CD4-positive, alpha-beta T cell treated with Interleukin-6 at 100 ng/mL for 8 hours (primary cell): ENCODE measurements at places on chromosomes 11 and 22.
A peak's percentile ranks its signal among the peaks of the same experiment; 100 is the strongest.

DNA sequence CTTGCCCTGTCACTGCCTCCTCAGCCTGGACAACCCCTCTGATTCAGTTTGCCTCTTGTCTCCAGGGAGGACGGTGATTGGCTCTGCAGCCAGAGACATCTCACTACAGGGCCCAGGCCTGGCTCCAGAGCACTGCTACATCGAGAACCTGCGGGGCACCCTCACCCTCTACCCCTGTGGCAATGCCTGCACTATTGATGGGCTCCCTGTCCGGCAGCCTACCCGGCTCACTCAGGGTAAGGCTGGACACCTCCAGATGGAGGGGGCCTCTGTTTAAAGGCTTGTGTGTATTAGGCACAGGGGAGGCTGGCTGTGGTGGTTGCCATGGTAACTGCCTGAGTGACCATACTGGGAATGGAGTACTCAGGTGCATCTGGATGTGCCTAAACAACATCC is 8.6 kb downstream of the PHLDB1 start:
- no peak for DNase-seq

- DNase-seq = no peak
Measured at GRCh38 chr11:56885177-56885576, 103.5 kb upstream of the OR5AK2 start.

- DNase-seq = no peak
Measured at GRCh38 chr11:92790926-92791616, 178.4 kb upstream of the MTNR1B start.

GRCh38 chr11:130436171-130436570 is 7.8 kb upstream of the ADAMTS8 start:
- no peak for DNase-seq

GRCh38 chr11:35007277-35007676 is 90.9 kb downstream of the PDHX start:
- no peak for DNase-seq

GRCh38 chr11:120013325-120014250 is 124.3 kb downstream of the TRIM29 start:
- DNase-seq = no peak

DNA sequence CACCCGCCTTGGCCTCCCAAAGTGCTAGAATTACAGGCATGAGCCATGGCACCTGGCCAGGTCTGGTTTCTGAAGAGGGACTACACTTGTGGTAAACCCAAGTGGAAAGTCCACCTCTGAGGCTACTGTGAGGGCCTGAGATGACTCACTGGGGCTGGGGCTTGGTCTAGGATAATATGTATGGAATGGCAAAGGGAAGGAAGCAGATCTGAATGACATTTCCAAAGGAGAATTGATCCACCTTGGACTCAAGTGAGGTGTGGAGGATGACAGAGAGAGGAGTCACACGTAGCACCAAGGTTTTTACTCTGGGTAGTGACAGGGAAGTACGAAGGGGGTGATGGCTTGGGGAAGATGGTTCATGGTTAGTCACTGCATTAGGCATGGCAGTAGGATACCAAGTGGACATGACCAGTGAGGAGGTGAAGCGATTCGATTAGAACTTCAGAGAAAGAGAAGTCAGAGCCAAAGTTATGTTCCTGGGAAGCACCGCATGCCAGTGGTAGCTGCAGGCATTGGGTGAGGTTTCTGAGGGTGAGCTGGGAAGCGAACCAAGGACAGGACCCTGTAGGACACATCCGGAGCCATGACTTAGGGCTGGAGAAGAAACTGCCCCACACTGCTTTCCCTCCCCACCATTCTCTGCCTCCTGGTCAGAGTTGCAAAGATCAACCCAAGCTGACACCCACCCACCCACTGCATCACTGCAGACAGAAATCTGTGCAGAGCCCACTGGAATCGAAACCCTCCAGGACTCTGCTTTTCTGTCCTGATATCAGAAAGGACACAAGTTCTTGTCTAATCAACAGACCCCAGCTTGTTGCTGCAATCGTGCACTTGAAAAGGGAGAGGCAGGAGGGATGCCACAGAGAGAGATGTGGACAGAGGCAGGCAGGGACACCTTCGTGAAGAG is 13.0 kb upstream of the BCL9L start:
- DNase-seq = no peak

GRCh38 chr22:38097557-38098409 is 12.7 kb downstream of the BAIAP2L2 start:
- DNase-seq = no peak

DNA sequence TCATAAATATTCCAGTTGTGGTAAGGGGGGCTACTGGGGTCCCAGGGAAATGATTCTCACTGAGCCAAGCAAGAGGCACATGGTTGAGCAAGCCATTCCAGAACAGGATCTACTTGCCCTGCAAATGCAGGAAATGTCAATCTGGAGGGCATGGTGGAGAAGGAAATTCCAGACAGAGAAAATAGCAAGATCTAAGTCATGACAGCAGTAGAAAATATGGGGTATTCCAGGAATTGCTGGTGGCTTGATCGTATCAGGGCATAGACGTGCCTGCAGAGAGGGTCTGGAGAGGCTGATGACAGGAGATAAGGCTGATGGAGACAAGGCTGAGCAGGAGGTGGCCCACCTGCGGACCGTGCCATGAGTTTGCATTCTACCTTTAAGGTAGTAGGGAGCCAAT is 566.3 kb upstream of the CADM1 start:
- no peak for DNase-seq

- no peak for DNase-seq
Measured at GRCh38 chr11:9219115-9219514, 46.0 kb downstream of the DENND5A start.

- no peak for DNase-seq
Measured at GRCh38 chr11:69644071-69644961, 3.4 kb downstream of the CCND1 start.

- no peak for DNase-seq
Measured at GRCh38 chr11:29129844-29130243, 887.0 kb downstream of the KCNA4 start.

DNA sequence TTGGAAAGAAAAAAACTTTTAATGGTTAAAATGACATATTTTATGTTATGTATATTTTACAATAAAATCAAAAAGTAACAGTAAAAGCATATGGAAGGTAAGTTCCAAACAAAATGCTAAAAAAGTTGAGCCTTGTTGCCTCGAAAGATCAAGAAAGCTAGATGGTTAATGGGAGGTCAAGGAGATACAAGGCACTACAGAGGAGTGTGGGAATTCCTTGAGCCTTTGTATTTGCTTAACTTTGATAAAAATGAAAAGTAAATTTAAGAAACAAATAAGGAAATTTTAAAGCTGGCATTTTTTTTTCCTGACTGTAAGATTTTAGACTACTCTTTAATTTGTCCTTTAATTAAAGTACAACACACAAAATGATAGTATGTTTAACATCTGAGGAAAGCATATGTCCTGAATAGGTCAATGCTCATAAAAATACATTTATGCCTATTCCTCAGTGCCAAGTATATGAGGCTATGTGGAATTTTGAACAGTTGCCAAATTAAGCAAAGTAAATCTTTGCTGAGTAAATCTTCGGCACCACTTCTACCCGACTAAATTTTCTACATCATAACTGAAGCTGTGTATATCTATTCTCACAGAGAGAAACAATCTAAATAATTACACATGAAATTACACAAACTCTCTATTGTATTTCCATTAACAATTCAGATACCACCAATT is 108.8 kb downstream of the TTC28 start:
- DNase-seq = no peak

DNA sequence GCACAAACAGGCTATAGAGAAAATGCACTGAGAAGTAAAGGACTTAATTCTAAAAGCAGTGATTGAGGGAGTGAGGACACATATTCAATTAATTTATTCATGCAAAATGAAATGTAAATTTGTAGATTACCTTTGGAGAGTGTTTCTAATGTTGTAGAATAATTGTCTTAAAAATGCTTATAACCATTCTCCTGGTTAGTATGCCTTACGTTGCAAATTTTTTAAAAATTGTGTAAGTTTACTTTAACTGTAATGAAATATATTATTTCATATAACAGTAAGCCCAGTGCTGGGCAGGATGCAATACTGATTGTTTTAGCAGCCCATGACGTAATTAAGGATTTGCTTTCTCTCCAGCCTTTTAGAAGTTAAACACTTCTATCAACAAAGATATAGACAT is 26.6 kb downstream of the OR52E1 start:
- no peak for DNase-seq

DNA sequence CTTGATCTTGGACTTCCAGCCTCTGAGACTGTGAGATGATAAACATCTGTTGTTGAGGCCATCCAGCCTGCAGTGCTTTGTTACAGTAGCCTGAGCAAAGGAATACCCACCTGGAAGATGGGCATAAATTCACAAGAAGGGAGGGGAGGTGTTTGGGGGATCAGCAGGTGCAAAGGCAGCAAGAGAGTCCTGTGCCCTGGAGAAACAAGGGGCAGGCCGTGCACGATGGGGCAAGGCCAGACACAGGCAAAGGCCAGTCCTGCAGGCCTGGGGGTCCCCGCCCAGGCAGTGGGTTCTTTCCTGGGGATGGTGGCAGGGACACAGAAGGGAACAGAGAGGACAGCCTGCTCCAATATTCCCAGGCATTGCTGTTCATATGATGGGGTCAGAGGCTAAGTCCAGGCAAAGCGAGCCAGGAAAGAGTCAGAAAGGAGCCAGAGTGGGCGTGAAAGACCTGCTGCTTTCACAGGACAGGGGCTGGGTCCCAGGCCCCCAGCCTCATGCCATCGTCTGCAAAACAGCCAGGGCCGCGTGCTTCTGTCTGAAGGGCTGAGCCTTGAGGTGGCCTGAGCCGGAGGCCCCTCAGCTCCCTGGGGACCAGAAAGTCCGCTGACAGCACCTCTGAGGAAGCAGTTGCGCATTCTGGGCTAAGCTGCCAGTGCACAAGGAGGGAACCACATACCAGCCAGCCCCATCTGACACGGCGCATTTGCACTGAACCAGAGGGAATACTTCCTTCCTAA is 48.8 kb downstream of the MYEOV start:
- no peak for DNase-seq

DNA sequence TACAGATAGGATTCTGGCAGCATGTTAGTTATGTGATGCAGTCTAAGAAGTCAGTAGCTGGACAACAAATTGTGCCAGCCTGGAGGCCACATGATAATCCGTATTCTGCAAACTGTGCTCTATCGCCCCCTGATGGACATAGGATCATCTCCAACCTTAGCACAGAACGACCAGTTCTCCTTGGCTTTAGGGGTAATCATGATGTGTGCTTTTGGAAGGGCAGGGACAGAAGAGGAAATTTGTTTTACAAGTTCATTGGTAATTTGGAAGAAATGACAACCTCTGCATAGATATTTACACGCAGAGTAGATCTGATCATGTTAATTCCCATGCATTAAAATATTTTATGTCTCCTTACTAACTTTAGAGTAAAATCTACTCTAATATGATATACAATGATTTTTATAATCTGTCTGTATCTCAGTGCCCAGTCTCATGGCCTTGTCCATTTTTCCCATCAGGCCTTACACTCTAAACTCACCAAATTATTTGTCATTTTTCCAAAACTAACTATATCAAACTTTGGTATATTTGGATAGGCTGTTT is 12.1 kb downstream of the OR10D3 start:
- DNase-seq = peak; percentile 17

DNA sequence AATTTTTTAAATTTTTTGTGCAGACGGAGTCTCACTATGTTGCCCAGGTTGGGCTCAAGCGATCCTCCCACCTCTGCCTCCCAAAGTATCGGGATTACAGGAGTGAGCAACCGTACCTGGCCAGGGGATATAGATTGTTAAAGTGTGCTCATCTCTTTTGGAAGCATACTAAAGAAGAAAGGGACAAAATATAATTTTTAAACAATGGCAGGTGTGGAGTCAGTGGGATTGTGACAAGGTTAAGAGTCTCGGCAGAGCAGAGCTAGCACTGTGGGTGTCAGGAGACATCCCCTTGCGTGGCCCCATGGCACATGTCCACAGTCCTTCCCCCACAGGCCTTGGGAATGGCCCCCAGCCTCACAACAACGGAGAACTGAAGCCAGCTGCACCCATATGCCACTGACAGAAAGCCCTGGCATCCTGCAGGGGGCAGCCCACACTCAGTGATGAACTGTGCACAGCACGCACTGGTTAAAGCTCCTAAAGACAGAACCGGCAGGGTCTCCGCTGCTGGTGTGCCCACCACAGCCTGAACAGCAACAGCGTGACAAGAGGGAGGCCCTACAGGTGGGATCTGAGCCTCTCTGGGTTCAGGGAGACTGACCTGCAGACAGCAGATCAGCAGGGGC is 29.9 kb downstream of the SERPIND1 start:
- peak; percentile 11 for DNase-seq

GRCh38 chr22:24423519-24424000 is 3.8 kb upstream of the ADORA2A start:
- peak; percentile 35 for DNase-seq

DNA sequence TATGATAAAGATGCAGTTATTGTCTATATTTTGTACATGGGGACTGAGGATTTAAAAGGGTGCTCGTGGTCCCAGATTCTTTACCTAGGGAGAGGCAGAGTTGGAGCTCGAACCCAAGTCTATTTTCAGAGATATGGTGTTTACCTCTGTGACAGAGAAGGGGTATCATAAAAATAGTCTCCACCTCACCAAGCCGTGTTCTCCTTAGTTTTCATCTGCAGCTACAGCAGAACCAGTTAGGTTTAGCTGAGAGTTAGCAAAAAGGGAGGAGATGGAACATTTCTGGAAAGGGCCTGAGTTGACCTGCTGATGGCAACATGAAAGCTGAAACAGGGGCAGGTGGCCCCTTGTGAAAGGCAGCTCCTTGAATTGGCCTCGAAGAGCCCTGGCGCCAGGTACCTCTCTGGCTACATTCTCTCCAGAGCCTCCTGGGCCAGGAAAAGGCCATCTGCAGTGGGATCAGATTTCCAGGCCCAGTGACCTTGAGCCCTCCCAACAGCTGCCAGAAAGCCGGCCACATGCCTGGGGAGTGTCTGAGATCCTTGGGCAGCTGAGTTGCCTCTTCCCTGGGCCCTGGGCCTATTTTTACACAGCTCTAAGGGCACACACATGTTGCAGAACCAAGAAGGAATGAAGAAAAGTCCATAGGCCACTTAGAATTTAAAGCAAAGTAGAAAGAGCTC is 136.6 kb downstream of the NAV2 start:
- DNase-seq = no peak

GRCh38 chr11:34192481-34193401 is 87.3 kb downstream of the NAT10 start:
- DNase-seq = no peak

DNA sequence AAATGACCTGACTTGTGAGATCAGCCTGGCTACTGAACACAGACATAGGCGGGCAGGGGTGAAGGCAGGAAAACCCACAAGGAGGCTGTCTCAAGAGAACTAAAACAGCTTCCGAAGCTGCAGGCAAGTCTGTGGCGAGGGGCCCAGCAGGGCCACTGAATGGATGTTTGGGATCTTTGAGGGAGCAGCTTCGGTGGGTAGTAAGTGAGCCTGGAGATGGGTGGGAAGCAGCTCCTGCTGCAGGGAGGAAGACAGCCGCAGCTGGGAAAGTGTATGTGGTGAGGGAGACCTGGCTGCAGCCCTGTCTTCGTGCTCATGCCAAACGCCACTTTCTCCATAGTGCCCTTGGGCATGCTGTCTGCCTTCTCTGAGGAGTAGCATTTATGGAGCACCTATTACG is 3.4 kb downstream of the CCDC86 start:
- no peak for DNase-seq
